ENCODE measurements at places on chromosomes 3 and 15.

DNA sequence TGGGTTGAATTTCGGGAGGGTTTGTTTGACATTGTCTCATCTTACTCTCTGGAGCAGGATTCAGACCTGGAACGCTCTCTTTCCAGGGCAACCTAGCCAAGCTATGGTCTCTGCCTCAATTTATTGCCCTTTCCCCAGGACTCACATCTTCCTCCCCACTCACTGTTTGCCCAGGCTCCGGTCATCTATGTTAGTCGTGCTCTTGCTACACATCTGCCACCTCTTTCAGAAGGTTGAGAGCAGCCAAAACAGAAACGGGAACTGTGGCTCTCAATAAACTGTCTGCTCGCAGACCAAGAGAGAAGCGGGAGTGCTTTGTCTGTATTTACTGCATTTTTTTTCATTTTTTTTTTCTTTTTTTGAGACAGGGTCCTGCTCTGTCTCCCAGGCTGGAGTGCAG lies 81.6 kb downstream of the ST6GAL1 start:
- no peak for DNase-seq

DNA sequence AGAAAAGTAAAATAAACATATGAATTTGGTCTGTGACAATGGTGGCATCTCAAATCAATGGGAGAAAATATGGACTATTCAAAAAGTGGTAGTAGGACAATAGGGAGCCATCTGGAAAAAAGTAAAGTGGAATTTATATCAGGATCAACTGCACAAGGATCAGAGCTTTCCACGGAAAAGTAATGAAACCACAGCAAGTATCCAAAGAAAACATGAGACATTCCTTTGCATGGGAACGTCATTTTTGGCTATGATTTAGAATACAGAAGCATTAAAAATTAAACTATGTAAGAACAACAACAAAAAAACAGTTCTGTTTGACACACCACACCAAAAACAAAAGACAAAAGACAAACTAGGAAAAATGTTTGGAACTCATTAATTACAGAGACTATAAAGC lies 18.7 kb downstream of the CRBN start:
- no peak for DNase-seq

DNA sequence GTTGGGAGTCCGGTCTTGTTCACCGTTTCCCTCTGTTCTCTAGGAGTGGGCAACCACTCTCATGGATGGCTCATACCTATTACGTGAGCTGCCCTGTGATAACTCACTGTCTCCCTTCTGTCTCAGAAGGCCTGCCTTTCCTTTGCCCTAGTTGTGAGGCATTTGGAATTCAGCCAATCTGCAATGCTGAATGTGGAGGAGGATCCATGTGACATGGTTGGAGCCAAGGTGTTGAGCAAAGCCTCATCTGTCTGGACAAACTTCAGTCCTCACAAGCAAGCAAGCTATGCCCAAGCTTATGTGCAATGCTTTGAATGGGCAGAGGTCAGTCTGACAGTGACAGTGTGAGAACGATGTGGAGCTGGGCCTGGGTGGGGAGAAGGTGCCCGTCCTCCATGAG lies 37.8 kb upstream of the ATP10A start:
- DNase-seq = no peak

GRCh38 chr3:150635076-150635475 lies 32.0 kb downstream of the SELENOT start:
- DNase-seq = no peak

GRCh38 chr15:78052001-78052401 lies 25.5 kb downstream of the TBC1D2B start:
- no peak for DNase-seq

- DNase-seq = no peak
Observed at GRCh38 chr3:52140769-52141168, 13.5 kb downstream of the POC1A start.

Data from activated CD4-positive, CD25-positive, alpha-beta regulatory T cell (primary cell).